Posterior vena cava (tissue), 2 donors: ENCODE measurements at places on chromosomes 3 and 15. TPM values are rescaled to one million over a fixed set of nuclear protein-coding genes. Genes with fewer than 3 reads are reported as not detected.

GRCh38 chr3:60609446-60609845 lies 641.8 kb downstream of the FHIT start:
- DNase-seq = no peak

DNA sequence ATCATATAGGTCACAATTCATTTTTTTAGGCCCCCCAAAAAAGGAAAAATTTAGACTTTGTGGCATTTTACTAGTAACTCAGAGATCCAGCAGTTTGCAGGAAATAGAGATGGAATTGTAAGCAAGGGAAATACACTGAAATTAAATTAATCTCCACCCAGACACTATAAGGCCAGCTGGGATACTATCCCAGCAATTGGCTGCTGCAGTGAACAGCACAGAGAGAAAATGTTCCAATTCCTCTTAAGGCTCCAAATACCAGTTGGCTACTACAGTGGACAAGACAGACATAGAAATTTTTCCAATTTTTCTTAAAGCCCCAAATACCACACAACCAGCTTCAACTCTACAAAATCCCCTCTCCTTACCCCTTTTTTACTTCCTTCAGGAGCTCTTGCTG lies 78.9 kb downstream of the ULK4 start:
- DNase-seq = no peak

DNA sequence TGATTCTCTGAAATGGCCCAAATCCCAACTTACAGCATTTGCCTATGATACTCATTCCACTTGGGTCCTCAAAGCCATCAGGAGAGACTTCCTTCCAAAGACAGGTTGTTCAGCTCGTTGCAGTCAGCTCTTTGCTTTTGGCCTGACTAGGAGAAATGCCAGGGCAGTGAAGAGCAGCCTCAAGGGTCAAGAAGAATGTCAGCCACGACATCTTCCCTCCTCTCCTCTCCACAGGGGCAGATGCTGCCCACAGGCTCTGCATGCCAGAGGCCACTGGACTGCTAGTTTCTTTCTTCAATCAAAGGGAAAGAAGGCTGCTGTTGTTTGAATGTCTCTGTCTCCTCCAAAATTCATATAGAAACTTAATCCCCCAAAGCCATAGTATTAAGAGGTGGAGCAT lies 201.7 kb upstream of the PFN2 start:
- no peak for DNase-seq

GRCh38 chr3:18888370-18888769 lies 259.9 kb upstream of the KCNH8 start:
- no peak for DNase-seq

ADAMTS17 gene
- 6.8 TPM for total RNA-seq

CGNL1 gene
- total RNA-seq = 24.4 TPM

GATM gene
- total RNA-seq = 26.7 TPM
